Pancreas (tissue), 10 donors: ENCODE measurements at places on chromosomes 16 and 17. TPM values are rescaled to one million over a fixed set of nuclear protein-coding genes. Genes with fewer than 3 reads are reported as not detected.

ABCC12 gene
- not detected for total RNA-seq

KRTAP4-4 gene
- not detected for total RNA-seq

DNA sequence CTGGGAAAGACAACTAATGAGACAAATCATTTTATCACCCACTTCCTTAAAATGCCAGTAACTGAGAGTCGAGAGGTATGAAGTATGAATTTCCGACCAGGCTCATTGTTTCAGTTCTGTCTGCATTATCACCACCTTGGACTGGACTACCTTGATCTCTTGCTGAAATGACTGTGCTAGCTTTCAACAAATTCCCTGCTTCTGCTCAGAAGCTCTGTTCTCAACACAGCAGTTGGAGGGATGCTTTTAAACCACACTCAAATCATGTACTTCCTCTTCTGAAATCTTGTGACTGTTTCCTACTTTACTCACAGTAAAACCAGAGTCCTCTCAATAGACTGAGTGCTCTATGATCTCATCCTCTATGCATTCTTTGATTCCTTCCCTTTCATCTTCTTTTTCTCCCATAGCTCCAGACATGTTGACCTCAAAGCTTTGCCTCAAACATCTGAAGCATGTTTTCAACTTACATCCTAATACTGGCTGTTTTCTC is 195.8 kb downstream of the KCNJ2 start:
- H3K27ac ChIP-seq, result no peak overlapping the region
- H3K36me3 ChIP-seq, result no peaks in the 10 kb centered on the region
- H3K4me3 ChIP-seq, result no peak overlapping the region
- H3K27me3 ChIP-seq, result no peaks in the 10 kb centered on the region
- no peaks in the 10 kb centered on the region for H3K4me1 ChIP-seq

RCVRN gene
- total RNA-seq, result not detected

- H3K27ac ChIP-seq, result no peak overlapping the region
- no peaks in the 10 kb centered on the region for H3K27me3 ChIP-seq
- H3K36me3 ChIP-seq, result peaks cover 63% of the 10 kb centered on the region
- H3K4me1 ChIP-seq, result no peaks in the 10 kb centered on the region
- no peak for DNase-seq
Observed at GRCh38 chr17:44872131-44872768, 24.6 kb downstream of the HIGD1B start.

CACNG4 gene
- total RNA-seq, result 0.34 TPM

GRCh38 chr16:21242756-21243155 is 9.3 kb downstream of the ANKS4B start:
- H3K27me3 ChIP-seq, result no peaks in the 10 kb centered on the region
- no peak overlapping the region for H3K4me3 ChIP-seq
- DNase-seq, result no peak
- no peaks in the 10 kb centered on the region for H3K4me1 ChIP-seq
- H3K27ac ChIP-seq, result no peak overlapping the region
- no peaks in the 10 kb centered on the region for H3K36me3 ChIP-seq

GRCh38 chr17:69734656-69735055 is 320.2 kb downstream of the MAP2K6 start:
- H3K4me1 ChIP-seq, result no peaks in the 10 kb centered on the region
- H3K4me3 ChIP-seq, result no peak overlapping the region
- H3K27me3 ChIP-seq, result no peaks in the 10 kb centered on the region
- no peaks in the 10 kb centered on the region for H3K36me3 ChIP-seq
- H3K27ac ChIP-seq, result no peak overlapping the region
- no peak for DNase-seq
